T-cell (primary cell): ENCODE measurements at places on chromosomes 4 and X.

DNA sequence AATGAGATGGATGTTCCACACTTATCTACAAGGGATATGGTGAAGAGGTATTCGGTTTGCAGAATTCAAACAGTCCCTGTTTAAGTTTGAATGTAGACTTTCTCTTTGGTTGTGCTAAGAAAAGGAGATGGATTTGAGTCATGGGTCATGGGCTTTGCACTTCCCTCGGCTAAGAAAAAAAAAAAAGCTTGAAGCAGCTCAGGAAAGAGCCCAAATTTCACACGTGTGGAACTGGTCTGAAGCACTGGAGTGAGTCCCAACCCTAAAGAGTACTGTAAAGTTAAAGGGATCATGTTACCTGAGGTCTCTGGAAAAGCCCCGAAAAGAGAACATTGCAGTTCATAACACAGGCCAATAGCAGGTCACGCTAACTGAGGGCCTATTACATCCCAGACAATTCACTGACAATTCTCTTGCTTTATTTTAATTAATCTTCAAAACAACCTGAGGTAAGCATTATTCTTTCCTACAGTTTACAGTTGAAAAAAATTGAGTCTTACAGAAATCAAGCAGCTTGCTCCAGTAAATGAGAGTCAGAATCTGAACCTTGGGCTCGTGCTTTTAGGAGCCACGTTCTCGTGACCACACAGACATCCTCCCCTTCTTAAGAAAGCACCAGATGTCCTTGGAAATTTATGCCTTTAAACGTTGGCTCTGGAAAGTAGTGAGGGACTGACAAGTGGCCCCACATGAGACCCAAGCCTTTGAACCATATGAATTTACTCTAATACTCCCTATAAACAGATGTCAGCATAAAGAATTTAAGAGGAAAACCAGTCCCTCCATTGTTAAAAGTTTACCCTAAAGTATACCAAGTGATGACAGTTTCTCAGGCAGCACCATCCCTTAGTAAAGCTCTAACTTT lies 89.3 kb downstream of the MAD2L1 start:
- no peak for DNase-seq

DNA sequence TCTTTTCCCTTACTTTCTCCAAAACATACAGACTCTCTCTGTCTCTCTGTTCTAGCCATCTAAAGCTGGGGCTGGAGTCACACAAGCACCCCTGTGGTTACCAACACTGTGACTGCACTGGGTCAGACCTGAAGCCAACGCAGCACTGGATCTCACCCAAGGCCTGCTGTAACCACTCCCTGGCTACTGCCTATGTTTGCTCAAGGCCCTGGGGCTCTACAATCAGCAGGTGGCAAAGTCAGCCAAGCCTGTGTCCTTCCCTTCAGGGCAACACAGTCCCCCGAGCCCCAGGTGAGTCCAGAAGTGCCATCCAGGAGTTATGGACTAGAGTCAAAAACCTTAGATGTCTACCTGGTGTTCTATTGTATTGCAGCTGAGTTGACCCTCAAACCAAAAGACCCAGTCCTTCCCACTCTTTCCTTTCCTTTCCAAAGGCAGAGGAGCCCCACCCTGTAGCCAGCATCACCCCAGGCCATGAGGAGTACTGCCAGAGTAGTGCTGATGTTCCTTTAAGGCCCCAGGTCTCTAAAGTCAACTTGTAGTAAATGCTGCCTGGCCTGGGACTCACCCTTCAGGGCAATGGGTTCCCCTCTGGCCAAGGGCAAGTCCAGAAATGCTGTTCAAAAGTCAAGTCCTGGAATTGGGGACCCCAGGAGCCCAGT lies 58.8 kb upstream of the RAP2C start:
- no peak for DNase-seq

- no peak for DNase-seq
These were observed 1907.6 kb upstream of the TENM3 start for GRCh38 chr4:180335566-180335965.

GRCh38 chr4:112938461-112939058 lies 110.9 kb upstream of the ANK2 start:
- DNase-seq, result no peak

- no peak for DNase-seq
These were observed 115.1 kb downstream of the PPP3CA start for GRCh38 chr4:101232074-101232776.

DNA sequence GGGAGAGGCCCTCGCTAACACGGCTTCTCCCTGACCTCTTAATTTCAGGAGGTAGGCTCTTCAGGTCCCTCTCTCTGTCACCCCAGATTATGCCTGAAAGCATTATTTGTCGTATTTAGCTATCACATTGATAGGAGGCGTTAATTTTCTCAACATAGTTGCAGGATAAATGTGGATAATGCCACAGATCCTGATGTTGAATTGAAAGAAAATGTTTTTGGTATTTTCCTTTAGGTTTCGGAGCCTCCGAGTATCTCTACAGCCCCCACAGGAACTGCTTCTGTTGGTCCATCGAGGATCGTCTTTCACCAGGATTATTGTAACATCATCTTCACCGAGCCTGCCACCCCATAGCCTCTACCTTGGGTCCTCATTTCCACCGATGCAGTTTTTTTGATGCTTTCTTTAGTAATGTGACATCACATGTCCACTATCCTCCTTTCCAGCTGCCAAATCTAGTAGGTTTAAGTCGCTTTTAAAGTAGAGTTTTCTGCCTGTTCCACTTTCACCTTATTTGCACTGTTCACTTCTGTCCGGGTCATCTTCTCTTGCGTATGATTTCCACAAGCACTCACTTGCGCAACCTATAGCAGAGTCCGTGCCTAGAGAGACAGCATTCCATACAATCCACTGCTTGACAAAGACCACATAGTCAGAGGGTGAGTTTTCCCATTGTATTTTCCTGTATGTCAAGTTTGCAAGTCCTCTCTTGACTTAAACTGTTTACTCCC lies 665 bp downstream of the TIGD2 start:
- no peak for DNase-seq

DNA sequence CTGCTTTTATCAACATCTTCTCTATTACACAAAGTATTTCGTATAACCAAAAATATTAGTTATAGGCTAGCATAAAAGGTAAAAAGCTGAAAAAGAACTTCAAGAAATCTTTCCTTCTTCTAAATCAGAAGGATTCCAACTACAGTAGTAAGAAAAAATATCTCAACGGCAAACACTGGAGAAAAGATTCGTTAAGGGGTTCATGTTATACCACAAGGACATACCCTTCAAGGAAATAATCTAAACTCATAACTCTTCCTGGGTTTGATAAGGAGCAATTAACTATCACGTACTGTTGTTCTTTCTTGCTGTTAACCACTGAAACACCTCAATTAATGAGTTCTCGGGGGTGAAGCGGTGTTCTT lies 1.5 kb downstream of the SMIM14 start:
- DNase-seq, result no peak

DNA sequence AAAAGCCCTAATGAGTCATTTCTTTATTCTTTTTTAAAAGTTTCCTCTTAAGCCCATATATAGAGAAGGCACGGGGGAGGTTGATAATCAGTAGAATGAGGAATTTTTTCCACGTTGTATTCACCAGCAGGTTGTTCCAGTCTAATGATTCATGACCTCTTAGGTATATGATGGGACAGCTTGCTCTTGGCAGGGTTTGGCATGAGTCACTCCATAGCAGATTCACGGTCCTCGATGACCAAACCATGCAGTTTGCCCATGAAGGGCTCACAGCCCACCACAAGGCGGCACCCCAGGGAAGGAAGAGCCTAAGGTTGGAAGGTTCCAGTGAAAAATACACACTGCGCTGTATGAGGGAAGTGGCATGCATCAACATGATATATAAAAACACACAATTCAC lies 623.8 kb upstream of the DIPK2B start:
- DNase-seq, result no peak

DNA sequence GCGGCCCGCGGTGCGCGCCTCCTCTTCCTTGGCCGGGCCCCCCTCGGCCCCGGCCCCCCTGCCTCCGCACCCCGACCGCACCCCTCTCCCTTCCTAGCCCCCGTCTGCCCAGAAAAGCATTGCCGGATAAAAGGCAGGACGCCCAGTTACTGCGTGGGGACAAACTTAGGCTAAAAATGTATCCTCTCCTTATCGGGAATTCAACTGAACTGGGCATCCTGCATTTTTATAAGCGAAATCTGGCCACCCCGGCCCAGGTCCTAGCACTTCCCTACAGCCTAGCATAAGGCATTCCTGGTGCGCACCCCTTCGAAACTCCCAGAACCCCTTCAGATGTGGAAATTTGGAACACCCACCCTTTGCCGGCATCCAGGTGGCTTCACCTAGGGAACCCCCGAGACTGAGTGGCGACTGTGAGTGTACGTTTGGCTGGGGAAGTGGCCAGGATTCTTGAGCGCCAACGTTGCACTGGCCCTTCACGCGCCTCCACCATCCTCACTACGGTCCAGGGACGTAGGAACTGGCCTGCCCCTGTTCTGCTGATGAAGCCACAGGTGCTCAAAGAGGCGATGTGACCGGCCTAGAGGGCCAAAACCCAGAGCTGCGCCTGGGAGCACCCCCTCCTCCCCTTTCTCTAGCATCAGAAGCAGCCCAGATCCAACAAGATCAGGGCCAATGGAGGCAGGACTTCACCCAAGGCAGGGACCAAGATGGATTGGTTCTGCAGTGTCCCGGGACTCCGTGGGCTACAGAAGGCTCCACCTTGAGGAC lies 5.7 kb upstream of the RNF4 start:
- DNase-seq, result no peak
